Stimulated activated CD8-positive, alpha-beta memory T cell treated with anti-CD3 and anti-CD28 coated beads, Interleukin-7, amount 100 ng/mL, for 1 hour (primary cell): ENCODE measurements at places on chromosomes 4 and X.

GRCh38 chr4:7651461-7651921, 216.8 kb upstream of the PSAPL1 start:
- DNase-seq: no peak

GRCh38 chrX:1676866-1677265, 62.0 kb downstream of the ASMT start:
- no peak for DNase-seq

DNA sequence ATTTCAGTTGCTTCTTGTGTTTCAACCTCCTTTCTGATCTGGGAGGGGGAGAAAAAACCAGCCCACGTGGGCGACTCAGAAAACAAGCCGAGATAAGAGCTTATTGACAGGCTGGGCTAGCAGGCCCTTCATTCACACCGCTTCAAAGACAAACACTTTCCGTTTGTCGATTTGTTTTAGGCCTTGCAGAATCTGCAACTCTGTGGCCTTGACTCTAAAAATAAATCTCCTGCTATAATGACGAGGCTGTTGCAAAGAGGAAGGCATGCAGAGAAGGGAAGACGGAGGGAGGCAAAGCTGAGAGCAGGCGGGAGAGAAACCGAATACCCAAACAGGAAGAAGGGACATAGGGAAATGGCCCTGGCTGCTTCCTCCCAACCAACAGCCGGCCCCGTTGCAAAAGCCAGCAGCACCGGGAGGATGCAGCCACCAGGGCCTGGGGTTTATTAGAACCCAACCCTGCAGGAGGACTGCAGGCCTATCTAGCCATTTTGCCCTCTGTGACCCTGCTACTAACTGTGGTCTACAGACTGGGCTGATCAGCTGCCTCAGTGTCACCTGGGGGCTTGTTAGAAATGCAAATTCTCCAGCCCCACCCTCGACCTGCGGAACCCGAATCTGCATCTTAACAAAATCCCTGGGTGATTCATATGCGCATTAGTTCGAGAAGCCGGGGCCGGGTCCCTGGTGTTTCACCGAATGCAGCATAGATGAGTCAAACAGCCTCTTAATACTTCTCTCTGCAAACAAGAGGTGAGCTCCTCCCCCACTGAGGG, 325.5 kb downstream of the BCOR start:
- DNase-seq: peak; percentile 19

DNA sequence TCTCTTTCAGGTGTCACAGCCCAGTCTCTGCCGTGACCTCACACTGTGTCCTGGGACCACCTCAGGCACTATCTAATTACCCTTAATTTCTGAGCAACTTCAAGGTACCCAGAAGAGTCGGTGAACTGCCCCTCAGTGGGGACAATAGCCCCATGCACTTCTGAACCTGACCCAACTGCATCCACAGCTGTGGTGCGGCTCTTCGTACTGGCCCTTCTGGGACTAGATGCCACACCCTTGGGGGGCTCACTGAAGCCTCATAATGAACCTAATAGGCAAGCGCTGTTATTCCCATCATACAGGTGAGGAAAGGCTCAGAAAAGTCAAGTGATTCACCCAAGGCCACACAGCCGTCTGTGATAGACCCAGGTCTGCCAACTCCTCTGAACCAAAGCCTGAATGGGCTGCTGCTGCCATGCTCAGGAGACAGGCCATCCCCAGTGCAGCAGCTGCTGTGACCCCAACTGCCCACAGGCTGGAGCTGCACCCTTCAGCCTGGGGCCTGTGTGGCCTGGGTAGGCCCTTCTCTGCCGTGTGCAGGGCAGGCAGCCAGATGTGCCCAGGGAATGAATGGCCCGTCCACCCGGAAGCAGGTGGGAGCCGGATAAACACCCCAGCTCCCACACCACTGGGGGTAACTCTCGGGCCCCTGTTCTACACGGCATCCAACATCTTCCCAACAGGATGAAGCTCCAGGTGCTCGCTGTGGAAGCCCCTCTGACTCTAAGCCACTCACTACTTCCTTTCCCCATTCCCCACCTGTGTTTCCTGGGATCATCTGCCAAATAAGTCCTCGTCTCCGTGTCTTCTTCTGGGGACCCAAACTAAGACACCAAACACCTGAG, 35.9 kb downstream of the HMX1 start:
- no peak for DNase-seq

DNA sequence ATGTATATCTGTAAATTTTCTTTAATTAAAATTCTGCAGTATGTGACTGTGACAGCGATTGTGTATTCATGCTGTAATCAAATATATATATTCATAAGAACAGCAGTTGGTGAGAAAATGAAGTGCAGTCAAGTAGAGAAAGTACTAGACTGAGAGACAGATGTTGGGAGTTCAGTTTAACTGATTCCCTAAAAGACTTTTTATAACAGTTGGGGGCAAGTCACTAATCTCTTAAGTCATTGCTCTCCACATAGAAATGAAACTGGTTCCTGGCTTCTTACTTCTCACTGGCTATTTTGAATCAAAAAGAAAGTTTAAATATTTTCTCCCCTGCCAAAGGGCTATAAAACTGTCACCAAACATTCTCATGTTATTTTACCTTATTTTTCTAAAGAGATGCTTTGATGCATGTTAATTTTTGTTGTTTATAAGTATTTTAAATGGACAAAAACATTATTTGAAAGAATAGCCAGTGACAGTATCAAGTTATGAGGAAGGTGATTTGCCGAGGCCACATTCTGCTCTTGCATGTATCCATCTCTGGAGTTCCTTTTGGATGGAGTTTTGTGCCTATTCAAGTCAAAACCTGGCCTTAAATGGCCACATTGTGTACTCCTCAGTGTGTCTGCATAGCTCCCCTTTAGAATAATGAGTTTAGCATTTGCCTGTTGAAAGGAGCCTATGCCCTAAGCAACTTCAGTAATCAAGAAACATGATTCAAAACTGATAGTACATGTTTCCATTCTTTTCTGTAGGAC, 30.8 kb downstream of the EXOC1 start:
- DNase-seq: no peak

DNA sequence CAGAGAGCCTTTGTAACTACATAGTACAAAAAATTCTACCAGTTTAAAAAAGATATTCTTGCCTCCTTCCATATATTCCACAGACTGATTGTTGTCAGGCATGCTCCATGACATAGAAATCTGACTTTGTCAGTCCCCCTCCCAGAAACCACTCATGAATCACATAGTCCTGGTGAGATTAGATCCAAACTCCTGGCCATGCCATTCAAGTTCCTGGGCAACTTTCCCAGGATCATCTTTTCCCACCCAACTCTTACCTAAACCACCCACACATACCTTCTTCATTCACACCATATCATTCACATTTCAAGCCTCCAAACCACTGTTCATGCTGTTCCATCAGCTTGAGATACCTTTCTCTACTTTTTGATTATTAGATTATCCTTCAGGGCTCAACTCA, 46.4 kb downstream of the SLC16A2 start:
- DNase-seq: no peak

GRCh38 chr4:186666252-186666651, 57.4 kb downstream of the FAT1 start:
- DNase-seq: no peak

DNA sequence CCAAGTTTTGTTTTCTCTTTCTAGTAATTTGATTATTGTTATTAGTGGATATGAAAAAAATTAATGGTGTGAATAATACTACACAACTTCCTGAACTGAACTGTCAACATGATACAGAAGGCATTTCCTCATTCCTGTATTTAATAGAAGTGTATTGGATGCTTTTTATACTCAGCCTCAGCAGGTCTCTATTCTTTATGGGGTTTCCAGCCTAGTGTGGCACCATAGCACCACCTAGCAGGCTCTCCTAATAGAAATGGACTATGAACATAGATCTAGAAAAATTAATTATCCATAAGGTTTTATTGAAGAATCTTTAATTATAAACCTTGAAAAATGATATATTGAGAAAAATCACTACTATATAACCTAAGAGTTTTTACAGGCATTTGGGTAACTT, 52.4 kb downstream of the GLRB start:
- no peak for DNase-seq

- DNase-seq: no peak
Measured at GRCh38 chrX:4978613-4979012, 1250.1 kb downstream of the NLGN4X start.

GRCh38 chrX:23908219-23909004, 606 bp downstream of the CXorf58 start:
- no peak for DNase-seq

DNA sequence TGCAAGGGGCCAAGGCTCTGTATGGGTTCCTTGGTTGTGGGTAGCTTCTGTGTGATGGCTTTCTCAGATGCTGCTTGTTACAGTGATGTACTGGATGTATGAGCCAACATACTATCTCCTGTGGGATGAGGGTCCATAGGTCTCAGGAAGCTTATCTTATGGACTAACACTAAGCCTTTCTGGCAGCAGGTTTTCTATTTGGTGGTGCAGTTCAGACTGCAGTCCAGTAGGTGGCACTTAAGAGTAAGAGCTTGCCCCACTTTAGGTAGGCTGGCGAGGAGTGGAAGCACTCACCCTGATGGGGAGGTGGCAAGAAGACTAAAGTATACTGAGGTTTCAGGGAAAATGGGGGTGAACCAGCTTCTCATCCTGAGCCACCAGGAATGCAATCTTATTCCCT, 306.7 kb upstream of the MAOA start:
- no peak for DNase-seq

- no peak for DNase-seq
Measured at GRCh38 chr4:187357821-187358220, 634.2 kb upstream of the FAT1 start.

GRCh38 chr4:10085386-10085785, 31.2 kb downstream of the WDR1 start:
- DNase-seq: no peak
